ENCODE measurements at places on chromosomes 7 and 10.

DNA sequence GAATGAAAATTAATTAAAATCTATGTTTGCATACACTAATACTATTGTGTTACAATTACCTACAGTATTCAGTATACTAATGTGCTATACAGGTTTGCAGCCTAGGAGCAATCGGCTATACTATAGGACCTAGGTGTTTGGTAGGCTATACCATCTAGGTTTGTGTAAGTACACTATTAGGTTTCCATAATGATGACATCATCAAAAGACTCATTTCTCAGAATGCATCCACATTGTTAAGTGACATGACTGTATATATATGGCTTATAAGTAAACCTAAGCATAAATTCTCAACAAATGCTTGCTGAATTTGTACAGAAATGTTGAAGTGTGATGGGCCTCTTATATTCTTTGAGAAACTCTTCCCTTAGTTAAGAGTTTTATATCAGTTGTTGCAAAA is 206.5 kb upstream of the ZWINT start:
- no peak for DNase-seq

DNA sequence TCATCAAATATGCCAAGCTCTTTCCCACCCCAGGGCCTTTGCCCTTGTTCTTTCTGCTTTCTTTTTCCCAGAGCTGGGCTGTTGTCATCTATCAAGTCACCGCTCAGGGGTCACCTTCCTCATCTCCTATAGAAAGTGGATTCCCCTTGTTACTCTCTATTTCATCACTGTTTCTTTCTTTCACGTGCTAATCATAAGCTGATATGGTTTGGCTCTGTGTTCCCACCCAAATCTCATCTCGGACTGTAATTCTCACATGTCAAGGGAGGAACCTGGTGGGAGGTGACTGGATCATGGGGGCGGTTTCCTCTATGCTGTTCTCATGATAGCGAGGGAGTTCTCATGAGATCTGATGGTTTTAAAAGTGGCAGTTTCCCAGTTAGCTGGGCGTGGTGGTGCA is 17.0 kb upstream of the TIAL1 start:
- no peak for DNase-seq

DNA sequence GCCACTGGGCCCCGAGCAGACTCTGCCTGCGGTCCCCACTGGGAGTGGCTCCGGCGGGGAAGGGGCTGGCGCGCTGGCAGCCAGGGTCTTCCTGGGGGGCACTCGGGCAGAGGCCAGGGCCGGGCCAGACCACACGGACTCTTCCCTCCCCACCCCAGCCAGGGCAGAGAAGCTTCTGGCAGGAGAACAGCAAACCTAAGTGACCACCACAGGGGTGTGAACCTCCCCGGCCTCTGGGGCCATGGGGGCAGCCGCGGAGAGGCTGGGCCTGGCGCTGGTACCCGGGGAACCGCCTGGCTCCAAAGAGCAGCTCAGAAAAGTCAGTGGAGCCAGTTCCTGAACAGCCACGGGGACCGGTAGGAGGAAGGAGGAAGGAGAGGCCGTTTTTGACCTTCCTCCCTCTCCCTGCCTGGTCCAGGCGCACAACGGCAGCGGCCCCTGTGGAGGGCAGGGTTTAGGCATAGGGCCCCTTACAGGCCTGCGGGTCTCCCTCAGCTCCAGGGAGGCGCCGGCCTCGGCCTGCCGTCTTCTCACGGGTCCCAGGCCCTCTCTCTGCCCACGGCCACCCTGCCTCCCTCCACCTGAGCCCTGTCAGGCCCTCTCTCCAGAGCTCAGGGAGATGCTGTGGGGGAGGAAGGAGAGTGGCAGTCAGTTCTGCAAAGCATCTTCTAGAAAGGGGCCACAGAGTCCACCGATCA is 51.8 kb downstream of the TMEM209 start:
- no peak for DNase-seq

GRCh38 chr10:285216-285615 is 150.0 kb downstream of the ZMYND11 start:
- DNase-seq = no peak
